Activated CD4-positive, alpha-beta T cell treated with anti-CD3 and anti-CD28 coated beads, Interleukin-2, amount 50 U/mL, for 4 hours (primary cell): ENCODE measurements at places on chromosomes 16 and 17.

GRCh38 chr17:7107012-7107754 is 7.4 kb downstream of the ASGR2 start:
- DNase-seq: no peak

DNA sequence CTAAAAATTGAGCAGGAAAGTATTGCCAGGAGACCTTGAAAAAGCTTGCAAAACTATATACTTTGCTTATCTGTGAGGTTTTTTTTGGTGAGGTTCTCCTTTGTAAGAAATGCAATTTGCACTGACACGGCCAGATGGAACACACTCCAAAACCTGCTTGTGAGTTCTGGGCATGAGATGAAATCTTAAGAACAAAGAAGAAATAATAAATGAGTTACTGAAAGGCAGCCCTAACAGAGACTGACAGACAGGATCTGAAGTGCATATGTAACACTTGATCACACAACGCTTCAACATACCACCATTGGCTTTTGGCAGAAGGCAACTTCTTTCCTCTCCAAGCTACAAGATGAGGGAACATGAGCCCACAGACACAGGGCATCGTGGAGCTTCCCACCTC is 82.6 kb downstream of the USP31 start:
- no peak for DNase-seq

GRCh38 chr16:81994485-81994884 is 16.8 kb downstream of the SDR42E1 start:
- no peak for DNase-seq

GRCh38 chr17:76701471-76701967 is 9.2 kb downstream of the MXRA7 start:
- DNase-seq: no peak

GRCh38 chr16:54290833-54291655 is 4.5 kb upstream of the IRX3 start:
- no peak for DNase-seq

DNA sequence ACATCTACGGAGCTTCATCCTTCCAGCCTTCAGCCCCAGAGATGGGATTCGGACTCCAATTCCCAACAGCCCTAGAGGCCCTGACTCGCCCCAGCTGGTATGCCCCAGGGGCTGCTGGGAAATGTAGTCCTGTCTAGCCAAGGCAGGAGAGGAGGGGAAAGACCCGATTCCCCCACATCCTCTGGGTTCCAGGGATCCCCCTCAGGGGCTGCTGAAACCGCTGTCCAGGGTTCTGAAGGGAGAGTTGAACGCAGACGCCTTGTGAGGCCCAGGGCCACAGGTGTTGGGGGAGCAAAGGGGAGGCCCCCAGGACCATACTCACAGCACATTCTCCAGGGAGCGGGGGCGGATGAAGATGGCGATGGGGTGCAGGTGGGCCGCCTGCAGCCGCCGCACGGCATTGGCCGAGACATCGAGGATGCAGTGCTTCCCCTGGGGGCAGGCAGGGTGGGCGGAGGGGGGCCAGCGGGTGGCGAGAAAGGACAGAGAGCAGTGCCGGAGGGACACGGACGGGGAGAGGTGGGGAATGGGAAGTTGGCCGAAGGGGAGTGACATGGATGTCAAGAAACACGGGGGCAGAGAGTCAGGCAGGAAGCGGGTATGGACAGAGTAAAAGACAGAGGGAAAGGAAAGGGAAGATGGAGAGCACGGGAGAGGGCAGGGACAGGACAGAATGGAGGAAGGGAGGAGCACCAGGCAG is 12.6 kb upstream of the ASGR1 start:
- peak; percentile 18 for DNase-seq

DNA sequence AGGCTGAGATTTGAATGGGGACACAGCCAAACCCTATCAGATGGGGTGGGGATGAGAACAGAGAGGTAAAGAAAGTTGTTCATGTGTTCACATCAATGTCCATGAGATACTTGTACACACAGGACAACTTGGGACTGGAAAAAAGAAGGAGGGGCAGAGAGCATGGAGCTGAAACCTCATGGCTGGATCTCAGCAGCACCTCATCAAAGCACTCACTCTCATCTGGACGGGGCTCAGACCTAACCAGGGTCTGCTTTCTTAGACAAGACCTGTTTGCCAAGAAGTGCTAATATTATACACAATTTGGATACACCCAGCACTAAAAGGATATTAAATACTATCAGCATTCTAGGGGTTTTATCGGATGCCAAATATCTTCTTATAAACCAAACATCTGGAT is 399.8 kb downstream of the SLC39A11 start:
- no peak for DNase-seq
